ENCODE measurements at places on chromosomes 13 and 19. TPM values are rescaled to one million over a fixed set of nuclear protein-coding genes. Genes with fewer than 3 reads are reported as not detected.

HIPK4 gene
- total RNA-seq, result not detected

BIVM gene
- 19.1 TPM for total RNA-seq

OVOL3 gene
- total RNA-seq, result not detected

TEX101 gene
- total RNA-seq, result not detected

UNC13A gene
- 2.2 TPM for total RNA-seq

PCDH20 gene
- total RNA-seq, result 3.3 TPM

Data from ascending aorta (tissue), 2 donors.